ENCODE measurements at places on chromosomes 1 and 21.

GRCh38 chr1:31855038-31855845 is 39.4 kb upstream of the SPOCD1 start:
- DNase-seq: no peak

GRCh38 chr1:198018529-198018928 is 101.4 kb downstream of the LHX9 start:
- DNase-seq: peak; percentile 2

GRCh38 chr1:240607006-240607405 is 4.9 kb downstream of the GREM2 start:
- no peak for DNase-seq

GRCh38 chr1:219294251-219294650 is 120.6 kb downstream of the LYPLAL1 start:
- DNase-seq: no peak

- DNase-seq: no peak
These were observed 165.3 kb upstream of the SYT6 start for GRCh38 chr1:114318961-114319360.

GRCh38 chr1:215544566-215544965 is 22.5 kb upstream of the KCTD3 start:
- DNase-seq: no peak

GRCh38 chr1:232300466-232300865 is 329.5 kb downstream of the SIPA1L2 start:
- no peak for DNase-seq

GRCh38 chr1:185069202-185069772 is 23.9 kb downstream of the RNF2 start:
- DNase-seq: peak; percentile 74

DNA sequence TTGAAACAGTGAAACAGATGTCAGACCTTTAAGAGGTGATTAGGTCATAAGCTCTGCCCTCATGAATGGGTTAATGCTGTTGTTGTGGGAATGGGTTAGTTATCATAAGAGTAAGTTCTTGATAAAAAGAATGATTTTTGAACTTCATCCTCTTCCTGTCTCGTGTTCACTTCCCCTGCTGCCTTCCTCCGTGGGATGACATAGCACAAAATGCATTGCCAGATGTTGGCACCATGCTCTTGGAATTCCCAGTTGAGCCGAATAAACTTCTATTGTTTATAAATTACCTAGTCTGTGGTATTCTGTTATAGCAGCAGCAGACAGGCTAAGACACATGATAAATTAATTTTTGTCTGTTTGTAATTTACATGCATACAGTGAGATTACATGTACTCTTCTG is 112.0 kb upstream of the LRRC7 start:
- no peak for DNase-seq

DNA sequence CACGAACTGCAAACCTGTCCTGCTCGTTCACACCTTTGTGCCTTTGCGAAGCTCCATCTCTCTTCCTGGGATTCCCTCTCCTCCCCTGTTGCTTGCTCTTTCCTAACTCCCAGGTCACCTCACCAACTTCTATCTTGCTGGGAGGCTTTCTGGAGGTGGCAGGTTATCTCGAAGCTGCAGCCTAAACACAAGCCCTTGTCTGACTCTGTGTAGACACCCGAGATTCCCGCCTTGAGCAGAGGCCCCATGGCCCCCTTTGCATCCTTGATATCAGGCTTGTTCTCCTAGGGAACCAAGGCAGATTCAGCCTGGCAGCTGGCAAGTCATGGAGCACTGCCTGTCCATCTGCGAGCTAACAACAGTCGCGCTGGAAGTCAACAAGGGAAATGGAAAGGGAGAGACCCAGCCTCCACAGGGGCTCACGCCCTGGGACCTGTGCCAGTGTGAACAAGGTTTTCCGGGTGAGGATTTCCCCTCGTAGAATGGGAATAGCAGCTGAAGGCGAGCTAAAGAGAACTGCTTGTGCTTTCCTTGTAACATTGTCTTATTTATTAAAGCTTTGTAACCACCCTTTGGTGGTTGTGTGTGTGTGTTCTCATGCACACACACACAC is 109.5 kb upstream of the JUN start:
- DNase-seq: no peak

- no peak for DNase-seq
These were observed 25.4 kb upstream of the MEF2D start for GRCh38 chr1:156525856-156526489.

DNA sequence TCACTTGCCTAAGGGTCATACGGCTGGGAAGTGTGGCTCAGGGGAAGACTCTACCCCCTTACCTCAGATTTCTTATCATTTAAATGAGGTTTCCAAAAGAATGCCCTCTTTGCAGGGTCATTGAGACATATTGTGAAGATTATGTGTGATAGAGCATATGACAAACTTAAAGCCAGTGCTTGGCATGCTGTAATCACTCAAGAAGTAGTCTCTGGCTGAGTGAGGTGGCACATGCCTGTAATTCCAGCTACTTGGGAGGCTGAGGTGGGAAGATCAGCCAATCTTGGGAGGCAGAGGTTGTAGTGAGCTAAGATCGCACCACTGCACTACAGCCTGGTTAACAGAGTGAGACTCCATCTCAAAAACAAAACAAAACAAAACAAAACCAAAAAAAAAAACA is 7.5 kb upstream of the LDLRAD2 start:
- DNase-seq: no peak

DNA sequence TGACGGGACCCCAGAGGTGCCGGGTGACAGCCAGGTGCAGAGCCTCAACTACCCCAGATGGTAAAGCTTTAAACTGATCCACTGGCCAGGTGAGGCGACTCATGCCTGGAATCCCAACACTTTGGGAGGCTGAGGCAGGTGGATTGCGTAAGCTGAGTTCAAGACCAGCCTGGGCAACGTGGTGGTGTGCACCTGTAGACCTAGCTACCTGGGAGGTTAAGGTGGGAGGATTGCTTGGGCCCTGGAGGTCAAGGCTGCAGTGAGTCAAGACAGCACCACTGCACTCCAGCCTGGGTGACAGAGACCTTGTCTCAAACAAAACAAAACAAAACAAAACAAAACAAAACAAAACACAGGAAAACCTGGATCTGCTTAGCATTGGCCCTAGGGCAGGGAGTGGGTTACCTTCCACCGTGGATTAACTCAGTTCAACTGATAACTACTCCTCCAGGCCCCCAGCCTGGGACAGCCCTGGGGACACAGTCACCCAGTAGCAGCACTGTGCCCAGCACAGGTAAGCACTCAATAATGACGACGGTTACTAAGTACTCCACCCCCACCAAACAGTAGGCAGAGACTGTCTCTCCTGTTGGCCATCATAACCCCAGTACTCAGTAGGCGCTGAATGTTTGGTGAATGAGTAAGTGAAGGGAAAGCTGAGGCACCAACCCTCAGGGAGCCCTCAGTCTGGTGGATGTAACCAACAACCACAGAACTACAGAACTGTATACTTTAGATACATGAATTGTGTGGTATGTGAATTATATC is 21.6 kb downstream of the SLC66A1 start:
- no peak for DNase-seq

GRCh38 chr1:30027247-30027646 is 696.1 kb downstream of the MATN1 start:
- no peak for DNase-seq

GRCh38 chr1:217106231-217106901 is 383.1 kb upstream of the ESRRG start:
- no peak for DNase-seq

GRCh38 chr1:226322986-226323385 is 14.0 kb upstream of the LIN9 start:
- no peak for DNase-seq

DNA sequence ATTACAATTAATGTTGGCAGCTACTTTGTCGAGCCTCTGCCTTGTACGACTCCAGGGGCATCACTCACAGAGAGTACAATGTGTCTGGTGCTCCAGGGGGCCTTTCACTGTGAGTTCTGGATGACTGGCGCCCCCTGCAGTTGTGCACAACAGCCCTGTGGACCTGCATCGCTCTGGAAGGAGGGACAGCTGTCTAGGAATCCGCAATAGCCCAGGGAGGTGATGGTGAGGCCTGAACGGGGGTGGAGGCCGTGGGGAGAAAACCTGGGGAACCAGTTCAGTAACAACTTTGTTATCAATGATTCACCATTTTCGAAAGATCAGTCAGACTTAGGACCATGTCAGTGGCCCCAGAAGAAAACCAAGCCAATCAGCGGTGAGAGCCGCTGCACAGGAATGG is 189.1 kb downstream of the KAZN start:
- DNase-seq: peak; percentile 28

DNA sequence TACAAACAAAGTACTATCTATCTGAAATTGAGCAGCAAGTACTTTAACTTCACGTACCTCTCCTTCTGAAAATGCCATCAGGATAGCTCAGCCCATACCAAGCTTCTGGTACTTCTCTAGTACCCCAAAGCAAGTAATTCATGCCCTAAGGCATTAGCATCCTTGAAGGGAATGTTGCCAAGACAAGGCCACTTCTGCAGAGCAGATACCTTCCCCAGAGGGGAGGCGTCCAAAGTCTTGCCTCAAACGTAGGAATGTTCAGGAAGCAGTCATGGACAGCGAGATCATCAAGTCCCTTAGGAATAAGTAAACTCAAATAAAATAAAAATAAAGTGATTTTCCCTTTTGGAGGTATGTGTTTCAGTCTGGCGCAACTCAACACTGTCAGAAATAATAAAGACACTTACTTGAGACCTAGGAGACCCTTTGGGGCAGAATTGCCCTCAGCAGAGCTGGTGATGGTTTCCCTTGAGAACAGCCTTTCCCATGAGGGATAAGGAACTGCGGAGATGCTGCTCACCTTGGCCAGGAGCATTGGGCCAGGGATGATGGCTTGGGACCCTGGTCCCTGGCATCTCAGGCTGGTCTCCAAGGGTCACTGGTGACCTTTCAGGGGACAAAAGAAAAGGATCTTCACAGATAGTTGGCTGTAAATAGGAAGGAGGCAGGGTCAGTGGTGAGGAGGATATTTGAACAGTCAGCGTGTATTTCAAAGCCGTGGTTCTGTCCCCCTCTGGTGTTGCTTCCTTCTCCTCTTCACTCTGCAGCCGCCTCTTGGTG is 522.9 kb downstream of the KIF26B start:
- DNase-seq: no peak

DNA sequence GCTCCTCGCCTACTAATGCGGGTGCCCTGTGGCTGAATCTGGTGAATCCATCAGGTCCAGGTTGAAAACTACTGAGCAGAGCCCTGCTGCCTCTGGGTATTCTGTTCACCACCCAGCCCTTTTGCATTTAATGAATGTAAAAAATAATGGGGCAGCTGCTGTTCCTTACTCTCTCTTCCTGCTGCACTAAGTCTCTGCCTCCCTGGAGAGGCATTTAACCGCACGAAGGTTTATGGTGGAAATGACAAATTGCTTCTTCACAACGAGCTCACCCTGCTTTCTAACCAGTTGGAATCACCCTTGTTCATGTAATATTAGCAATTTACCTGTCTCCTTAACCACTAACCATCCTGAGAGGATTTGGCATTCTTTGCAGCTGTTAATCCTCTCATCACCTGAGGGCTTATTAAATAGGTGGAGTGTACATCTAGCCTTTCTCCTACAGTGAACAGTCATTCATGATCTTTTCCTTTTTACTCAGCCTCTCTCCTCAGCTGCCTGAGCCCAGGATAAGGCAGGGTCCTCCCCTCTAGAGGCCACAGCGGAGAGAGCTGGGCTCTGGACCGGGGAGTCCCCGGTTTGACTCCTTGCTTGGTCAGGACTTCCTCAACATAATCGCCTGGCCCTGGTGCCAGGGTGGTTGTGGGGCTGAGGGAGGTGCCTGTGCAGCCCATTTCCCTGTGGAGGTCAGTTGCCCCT is 97.6 kb downstream of the NOS1AP start:
- no peak for DNase-seq

DNA sequence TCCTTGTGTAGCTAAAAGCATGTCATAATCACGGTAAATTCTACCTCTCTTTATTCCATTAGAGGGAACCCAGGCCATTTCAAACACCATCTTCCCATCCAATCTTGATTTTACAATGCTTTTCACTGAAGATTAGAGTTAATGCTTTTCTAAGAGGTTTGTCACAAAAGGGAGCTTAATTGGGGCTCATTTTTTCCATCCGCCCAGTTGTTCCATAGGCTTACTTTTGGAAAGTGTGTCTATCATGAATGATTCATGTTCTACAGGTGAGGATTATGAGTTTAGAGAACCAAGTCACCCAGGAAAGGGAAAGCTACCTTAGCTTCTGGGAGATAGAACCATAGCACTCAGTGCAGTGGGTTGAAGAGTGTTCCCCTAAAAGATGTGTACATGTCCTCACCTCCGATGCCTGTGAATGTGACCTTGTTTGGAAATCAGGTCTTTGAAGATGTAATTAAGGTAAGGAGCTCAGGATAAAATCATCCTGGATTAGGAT is 286.9 kb upstream of the RUNX1 start:
- DNase-seq: no peak

- no peak for DNase-seq
These were observed 8.1 kb upstream of the CITED4 start for GRCh38 chr1:40870135-40870728.

DNA sequence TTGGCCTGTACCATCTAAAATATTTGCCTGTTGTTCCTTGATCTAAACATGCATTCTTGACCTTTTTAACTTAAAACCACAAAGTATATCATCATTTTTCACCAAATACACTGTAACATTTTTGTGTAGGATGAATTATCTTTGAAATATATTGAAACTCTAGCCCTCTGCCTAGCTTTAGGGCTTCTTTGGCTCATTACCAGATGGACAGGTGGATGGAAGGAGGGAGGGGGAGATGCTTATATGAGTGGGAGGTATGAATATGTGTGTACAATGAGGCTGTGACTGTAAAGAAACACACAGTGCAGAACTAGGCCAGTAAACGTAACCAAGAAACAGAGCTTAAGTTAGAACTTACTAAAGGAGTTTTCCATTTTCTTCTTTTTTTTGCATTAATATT is 118.5 kb downstream of the ESRRG start:
- no peak for DNase-seq

- DNase-seq: no peak
These were observed 42.4 kb upstream of the TACSTD2 start for GRCh38 chr1:58619286-58620054.

DNA sequence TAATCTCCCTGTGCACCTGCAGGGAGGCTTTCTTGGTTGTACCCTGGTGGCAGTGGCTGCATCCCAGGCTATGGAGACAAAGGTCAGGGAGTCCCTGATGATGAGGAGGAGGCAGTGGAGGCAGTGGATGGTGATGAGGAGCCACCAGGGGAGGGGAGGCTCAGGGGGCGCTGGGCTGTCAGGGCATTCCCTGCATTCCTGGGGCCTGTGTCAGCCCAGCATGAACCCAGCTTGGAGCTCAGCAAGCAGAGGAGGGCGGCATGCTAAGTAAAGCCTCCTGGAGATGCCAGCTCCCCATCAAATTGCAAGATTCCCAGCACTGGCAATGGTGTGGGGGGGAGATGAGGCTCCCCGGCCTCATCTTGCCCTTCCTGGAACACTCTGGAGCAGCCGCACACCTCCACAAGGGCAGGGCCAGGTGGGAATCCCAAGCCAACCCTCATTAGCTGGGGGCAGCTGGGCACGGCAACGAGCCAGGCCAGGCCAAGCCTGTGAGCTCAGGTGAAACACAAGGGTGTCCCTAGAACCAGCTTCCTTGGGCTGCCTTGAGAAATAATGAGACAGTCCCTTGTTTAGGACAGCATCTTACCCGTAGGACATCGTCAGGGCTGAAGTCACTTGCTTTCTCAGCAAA is 469.5 kb downstream of the MATN1 start:
- DNase-seq: no peak

Measured in NB4 (cell line).